Type B pancreatic cell (in vitro differentiated cells): ENCODE measurements at places on chromosomes 7 and 10. TPM values are rescaled to one million over a fixed set of nuclear protein-coding genes. Genes with fewer than 3 reads are reported as not detected.

DNA sequence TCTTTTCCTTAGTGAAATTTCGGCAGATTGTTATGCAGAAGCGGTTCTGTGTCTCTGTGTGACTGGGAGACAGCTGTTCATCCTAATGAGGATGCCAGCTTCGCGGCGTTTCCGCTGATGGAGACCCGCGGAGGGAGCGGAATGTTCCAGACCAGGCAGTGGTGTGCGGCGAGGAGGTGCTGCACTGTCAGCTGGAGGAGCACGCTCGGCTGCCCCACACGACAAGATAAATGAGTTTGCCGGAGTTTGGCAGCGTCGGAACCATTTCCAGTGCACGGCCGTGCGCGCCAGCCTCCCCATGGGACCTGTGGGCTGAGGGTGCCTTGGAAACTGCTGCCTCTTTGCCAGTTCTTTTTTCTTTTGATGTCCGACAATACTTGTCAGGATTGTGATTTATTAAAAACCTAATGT lies 64.6 kb downstream of the WDR37 start:
- DNase-seq = no peak

GRCh38 chr10:110746254-110746826 lies 102.2 kb downstream of the RBM20 start:
- DNase-seq = no peak

HMX3 gene
- total RNA-seq = 0.77 TPM in 1 of 2 replicates, not detected in the other

DNA sequence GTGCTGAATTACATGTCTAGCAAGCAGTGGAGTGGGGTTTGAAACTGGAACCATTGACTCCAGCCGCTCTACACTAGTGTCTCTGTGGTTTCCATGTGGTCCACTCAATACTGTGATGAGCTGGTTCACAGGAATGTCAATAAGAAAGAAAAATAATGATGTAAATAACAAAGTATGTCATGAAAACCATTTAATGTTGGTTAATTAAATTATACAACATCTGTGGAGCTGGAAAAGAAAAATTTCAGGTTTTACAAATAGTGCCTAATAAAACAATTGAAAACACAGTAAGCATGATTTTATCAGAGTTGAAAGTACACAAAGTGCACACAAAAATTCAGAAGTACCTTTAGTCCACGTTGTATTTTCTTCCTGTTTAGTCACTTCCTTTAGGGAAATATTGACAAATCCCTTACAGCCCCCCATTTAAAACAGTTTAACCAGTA lies 28.7 kb upstream of the NAMPT start:
- no peak for DNase-seq

DNA sequence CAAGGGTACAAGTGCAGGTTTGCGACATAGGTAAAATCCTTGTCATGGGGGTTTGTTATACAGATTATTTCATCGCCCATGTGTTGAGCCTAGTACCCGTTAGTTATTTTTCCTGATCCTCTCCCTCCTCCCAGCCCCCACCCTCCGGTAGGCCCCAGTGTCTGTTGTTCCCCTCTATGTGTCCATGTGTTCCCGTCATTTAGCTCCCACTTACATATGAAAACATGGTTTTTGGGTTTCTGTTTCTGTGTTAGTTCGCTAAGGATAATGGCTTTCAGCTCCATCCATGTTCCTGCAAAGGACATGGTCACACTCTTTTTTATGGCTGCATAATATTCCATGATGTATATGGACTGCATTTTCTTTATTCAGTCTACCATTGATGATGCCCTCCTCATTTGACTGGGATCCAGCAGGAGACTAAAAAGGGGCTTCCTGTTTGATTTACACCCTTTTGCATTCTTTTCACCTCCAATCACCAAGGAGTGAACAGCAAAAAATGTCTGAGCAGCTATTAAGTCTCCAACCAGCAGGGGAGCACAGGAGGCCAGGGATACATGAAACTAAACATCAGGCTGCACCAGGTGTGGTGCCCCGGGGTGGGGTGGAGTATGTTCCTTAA lies 188.2 kb downstream of the SKIDA1 start:
- no peak for DNase-seq

DNA sequence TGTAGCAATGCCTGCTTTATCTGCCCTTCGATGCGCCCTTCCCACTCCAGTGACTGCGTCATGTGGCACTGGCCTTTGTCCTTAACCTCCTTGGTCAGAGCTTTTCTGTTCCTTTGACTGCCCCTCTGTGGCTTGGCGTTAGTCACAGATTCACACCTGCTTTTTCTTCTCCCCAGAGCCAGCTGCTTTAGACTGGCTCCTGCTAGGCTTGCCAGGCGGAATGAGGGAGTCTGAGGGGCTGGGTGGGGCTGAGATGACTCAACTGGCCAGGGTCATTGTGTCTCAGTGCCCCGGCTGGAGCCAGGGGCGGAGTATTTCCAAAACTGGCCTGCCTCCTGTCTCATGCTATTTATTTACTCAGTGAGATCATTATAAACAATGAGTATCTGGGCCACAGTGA lies 194.1 kb downstream of the EMX2 start:
- DNase-seq = no peak
